T-cell (primary cell): ENCODE measurements at places on chromosomes 6 and 20. TPM values are rescaled to one million over a fixed set of nuclear protein-coding genes. Genes with fewer than 3 reads are reported as not detected.

DNA sequence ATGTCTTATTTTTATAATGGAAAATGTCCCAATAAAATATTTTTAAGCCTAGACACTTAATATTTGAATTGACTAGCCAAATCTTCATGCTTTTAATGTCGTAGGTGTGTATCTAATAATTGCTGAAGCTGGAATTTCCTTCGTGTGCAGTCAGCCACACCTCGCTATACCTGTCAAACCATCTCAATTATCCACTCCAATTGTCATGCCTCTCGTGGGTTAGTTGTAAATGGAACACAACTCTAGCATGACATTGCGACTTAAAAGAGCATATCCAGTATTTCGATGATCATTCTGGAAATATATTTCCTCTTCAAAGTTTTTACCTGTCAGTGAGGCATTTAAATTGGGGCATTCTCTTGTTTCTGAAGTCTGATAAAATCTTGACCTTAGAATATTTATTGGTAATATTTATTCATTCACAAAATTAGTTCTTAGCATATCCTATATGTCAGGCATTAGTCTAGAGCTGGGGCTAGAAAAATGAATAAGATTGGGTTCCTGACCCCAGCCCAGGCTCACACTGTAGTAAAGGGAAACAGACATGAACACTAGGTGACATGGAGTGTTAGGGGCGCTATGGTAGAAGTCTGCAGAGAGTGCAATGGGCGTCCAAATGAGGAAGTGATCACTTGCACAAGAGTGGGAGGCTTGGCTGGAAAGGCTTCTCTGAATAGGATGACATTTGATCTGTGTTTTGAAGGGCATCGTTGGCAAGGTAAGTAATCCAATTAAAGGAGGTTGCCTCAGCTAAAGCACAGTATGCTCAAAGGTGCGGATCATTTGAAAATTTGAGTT is 11.0 kb upstream of the CFAP206 start:
- DNase-seq: no peak

DNA sequence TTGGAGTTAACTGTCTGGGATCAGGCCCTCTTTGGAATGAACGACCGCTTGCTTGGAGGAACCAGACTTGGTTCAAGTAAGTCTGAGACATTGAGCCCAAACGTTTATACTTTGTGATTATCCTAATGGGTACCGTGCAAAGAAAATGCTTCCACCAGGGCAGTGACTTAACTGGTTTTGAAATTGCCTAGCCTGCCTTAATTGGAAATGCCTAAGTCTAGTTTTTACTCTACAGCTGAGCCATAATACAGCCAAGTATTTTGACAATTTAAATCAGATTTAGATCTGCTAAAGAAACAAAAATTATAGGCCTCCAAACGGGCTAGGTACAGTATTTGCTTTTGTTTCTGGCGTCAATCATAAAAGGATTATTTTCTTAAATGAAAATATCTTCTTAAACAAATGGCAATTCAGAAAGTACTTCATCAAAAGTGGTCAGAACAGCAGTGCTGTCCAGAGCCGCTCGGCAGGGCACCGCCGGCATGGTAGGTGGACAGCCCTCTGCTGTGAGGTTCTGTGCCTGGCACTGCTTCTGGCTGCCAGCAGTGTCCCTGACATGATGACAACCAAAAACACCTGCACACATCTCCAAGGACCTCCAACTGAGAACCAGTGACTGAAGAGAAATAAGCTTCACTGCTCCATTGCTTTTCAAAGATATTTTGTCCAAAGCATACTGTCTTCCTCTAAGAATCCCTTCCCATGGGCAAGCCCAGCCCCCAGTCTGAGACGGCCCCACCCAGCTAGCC is 55.6 kb downstream of the EZR start:
- no peak for DNase-seq

GRCh38 chr20:52268184-52268749 is 76.7 kb upstream of the ZFP64 start:
- DNase-seq: no peak

GRCh38 chr6:4848382-4849068 is 72.3 kb downstream of the CDYL start:
- no peak for DNase-seq

DNA sequence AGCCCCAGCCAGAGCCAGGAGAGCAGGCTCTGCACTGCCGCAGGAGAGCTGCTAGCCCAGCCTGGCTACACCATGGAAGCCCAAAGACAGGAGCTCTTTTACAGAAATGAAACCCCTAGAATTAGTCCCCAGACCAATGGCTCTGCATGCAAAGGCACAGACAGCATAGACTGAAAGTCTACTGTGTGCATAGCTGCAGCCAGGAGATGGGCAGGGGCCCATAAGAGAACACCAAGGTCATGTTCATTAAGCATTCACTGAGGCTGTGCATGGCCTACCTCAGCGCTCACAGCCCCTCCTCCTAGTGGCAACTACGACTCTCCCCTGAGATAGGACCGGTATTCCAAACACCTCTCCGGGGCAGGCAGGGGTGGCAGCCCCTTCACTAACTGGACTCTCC is 34.9 kb downstream of the SNX5 start:
- DNase-seq: no peak

- no peak for DNase-seq
Observed at GRCh38 chr6:158557927-158558326, 2.0 kb upstream of the TMEM181 start.

IP6K3 gene
- not detected for total RNA-seq

CCN5 gene
- 0.13 TPM for total RNA-seq

DACT2 gene
- not detected for total RNA-seq
